Renal cortex interstitium (tissue), 15 donors: ENCODE measurements at places on chromosomes 11 and 22. TPM values are rescaled to one million over a fixed set of nuclear protein-coding genes. Genes with fewer than 3 reads are reported as not detected.
A peak's percentile ranks its signal among the peaks of the same experiment; 100 is the strongest.

Gene PAX6
- not detected for polyA plus RNA-seq

Gene IGF2
- polyA plus RNA-seq: 1,039 TPM

Gene HSPB2
- polyA plus RNA-seq: 1.5 TPM

Gene ACRV1
- polyA plus RNA-seq: 0.74 TPM

Gene OR52N4
- not detected for polyA plus RNA-seq

Gene KDELR3
- polyA plus RNA-seq: 9.3 TPM

DNA sequence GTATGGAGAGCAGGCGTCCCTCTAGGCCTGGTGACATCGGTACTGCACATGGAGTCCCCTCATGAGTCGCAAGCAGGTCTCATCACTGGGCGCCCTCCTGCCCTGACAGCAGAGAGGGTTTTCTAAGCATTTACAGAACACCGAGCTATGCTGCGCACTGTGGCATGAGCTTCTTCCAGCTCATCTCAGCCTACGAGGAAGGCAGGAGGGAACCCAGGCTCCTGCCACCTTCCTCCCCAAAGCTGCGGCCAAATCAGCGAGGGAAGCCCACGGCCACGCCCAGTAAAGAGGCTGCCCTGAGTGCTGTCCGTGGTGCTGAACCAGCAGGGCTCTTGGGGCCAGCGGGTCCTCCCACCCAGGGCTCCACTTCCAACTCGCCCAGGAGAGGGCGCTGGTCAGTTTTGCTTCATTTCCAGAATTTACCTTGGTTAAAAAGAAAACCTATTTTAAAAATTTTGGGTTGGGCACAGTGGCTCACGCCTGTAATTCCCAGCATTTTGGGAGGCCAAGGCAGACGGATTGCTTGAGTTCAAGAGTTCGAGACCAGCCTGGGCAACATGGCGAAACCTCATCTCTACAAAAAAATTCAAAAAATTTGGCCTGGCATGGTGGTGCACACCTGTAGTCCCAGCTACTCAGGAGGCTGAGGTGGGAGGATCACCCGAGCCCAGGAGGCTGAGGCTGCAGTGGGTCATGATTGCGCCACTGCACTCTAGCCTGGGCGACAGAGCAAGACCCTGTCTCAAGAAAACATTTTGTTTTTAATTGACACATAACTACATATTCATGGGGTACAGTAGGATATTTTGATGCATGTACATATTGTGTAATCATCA, 34.2 kb downstream of the PHF21B start:
- peak; percentile 89 for DNase-seq

- peak; percentile 56 for DNase-seq
Observed at GRCh38 chr11:15327786-15328231, 213.1 kb downstream of the INSC start.

- DNase-seq: no peak
Observed at GRCh38 chr22:20024650-20025397, 3.9 kb downstream of the TANGO2 start.

GRCh38 chr11:103800406-103801114, 235.9 kb upstream of the DDI1 start:
- no peak for DNase-seq

- no peak for DNase-seq
Observed at GRCh38 chr22:32619614-32620426, 145.2 kb downstream of the FBXO7 start.

GRCh38 chr11:108568195-108568858, 25.2 kb downstream of the EXPH5 start:
- no peak for DNase-seq

DNA sequence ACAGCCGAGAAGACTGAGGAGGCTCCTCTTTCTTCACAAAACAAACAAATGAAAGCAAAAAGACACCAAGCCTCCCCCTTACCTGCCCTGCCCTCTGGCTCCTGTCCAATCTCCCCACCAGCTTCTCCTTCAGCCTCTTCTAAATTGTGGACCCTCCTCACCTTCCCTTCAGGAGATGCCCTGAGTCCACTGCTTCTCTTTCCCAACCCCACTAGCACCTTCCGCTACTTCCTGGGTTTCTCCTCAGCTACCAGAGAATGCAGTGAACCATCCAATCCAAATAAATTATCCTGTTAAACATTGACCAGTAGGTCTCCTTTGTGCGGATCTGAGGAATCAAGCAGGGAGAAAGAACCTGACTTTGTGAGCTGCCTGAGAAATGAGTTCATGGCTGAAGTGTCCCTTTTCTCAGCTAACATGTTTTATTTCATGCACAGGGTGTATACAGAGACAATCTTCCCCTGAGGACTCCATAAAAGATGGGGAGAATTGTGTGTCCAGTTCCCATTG, 63.2 kb upstream of the VPREB1 start:
- DNase-seq: peak; percentile 85

DNA sequence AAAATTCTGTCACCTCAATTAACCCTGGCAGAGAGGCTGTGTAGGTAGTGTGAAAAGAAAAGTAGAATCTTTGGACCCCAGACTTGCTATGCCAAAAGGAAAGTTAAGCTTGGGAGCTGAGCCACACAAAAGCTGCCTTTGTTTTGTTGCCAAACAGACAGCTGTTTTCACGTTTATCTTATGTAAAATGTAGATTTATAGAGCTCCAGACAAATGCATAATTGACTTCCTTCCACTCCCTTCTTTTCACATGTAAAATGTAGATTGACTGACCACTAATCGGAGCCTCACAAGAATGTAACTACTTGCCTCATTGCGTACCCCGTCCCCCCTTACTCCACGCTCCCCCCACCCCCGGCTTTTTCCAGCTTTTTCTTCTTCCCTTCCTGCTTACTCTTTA, 2302.2 kb upstream of the RAG2 start:
- peak; percentile 26 for DNase-seq

GRCh38 chr22:20388200-20388599, 5.8 kb upstream of the ZNF74 start:
- DNase-seq: no peak

DNA sequence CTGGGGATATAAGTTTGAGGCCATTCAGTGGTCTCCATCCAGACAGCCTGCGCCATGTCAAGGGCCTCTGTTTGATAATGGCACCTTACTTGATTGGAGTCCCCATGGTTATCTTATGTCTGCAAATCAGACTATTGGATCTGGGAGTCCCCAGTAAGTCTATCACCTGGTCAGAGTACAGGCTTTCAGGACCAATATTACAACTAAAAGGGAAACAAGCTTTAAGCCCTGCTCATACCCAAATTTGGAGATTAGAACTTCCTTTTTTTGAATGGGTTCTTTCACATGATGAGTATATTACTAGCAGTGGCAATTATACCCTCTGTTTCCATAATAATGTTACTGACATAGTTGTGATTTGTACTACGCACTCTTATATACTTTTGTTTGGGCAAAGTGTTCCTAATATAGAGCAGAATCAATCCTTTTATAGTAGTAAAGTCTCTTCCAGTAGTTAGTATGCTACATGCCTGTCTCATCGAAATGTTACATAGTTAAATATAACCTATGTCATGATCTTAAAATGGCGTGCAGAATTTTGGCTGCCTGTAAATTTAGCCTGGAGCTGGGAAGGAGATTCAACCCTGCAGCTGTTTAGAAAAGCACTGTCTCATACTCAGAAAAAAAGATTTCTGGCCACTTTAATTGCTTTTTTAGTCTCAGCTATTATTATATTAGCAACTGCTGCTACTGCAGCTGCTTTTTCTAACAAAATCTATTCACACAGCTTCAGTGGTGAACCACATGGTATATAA, 4.9 kb downstream of the MS4A15 start:
- no peak for DNase-seq

- DNase-seq: no peak
Observed at GRCh38 chr11:73330569-73331093, 22.6 kb downstream of the ARHGEF17 start.

DNA sequence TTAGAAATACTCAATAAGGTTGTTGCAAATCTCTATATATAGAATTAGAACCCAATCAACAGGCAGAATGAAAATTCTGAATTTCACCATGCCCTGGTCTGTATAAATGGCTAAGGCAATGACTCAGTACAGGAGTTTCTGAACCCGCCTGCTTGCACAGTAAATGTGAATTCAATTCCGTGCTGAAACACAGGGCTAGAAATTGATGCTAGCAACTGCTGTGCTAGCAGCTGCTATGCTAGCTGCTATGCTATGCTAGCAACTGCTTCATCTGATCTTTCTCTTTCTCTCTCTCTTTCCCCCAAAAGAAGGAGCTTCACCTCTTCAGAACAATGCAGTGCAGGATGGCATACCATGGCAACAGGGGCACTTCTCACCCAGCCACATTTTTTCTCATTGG, 9.7 kb upstream of the OR52J3 start:
- DNase-seq: no peak

- peak; percentile 72 for DNase-seq
Observed at GRCh38 chr11:76700177-76701100, 29.9 kb upstream of the LRRC32 start.

DNA sequence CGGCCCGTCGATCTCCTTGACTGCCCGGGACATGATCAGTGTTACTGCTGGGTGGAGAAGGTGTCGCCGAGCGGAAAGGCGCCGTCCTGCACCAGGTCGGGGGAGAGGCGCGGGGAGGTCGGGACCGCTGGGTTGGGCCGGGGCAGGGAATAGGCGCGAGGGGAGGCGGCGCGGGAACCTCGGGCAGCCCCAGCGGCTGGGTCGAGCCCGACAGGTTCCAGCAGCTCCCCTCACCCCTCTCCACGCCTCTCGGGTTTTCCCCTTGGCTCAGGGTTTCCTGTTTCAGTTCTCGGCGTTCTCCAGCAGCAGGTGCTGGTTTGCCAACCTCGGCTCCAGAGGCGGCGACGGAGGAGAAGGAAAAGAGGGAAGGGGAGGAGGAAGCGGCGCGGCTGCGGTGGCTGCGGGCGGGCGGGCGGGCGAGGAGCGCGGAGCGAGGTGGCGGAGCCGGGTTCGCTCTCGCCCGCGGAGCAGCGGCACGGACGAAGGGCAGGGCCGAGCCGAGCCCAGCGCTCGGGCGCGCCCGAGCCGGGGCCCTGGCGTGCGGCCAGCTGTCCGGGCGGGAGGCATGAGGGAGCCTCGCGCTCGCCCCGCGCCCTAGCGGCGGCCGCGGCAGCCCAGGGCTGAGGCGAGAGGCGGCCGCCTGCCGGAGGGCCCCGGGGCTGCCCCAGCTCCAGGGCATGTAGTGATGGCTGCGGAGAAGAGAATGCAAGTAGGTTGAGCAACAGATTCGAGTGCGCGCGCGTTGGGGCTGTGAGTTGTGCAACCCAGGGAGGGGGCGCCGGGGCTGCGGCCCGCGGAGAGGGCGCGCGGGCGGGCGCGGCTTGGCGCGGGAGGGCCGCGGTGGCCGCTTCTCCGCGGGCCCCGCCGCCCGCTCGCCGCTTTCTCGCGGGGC, at the start of gene ZC3H12C:
TSS of gene ZC3H12C (plus strand) at position 878 of the 892 bp plus-strand sequence. CDS start 20 bp downstream, outside the sequence.
- peak; percentile 78 for DNase-seq

DNA sequence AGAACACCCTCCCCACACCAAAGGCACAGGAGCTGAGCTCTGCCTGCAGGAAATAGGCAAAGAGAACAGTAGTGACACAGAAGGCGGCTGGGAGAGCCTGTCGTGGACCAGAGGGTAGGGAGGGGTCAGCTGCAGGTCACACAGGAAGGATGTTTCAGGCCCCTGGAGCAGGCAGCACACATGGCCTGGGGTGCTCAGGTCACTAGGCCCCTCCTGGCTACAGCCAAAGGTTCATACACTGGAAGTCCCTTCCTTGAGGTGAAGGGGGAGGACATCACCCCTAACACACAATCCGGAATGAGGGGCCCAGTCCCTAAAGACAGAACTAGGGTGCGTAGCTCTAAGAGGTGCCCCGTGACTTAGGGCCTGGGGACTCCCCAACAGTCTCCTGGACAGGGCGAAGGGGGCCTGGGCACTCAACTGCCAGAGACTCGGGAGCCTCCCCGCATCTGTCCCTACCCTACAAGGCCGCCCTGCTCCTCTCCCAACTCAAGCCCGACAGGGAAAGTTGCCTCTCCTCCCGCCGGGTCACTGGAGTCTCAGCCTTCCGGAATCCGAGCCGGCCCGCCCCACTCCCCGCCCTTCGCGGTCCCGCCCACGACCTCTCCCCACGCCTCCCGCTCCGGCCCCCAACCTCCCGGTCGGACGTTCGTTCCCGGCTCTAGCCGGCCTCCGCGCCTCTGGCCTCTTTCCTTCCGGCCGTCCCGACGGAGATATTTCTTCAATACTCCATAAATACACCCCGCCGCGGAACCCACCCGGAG, at the start of gene CYB5R2:
TSS of gene CYB5R2 (minus strand) at position 541 of the 764 bp plus-strand sequence. CDS start 675 bp downstream, outside the sequence.
- DNase-seq: peak; percentile 55

- DNase-seq: no peak
Observed at GRCh38 chr11:107359701-107360100, 97.9 kb downstream of the CWF19L2 start.

GRCh38 chr11:75677275-75677674, 8.4 kb upstream of the MAP6 start:
- no peak for DNase-seq

DNA sequence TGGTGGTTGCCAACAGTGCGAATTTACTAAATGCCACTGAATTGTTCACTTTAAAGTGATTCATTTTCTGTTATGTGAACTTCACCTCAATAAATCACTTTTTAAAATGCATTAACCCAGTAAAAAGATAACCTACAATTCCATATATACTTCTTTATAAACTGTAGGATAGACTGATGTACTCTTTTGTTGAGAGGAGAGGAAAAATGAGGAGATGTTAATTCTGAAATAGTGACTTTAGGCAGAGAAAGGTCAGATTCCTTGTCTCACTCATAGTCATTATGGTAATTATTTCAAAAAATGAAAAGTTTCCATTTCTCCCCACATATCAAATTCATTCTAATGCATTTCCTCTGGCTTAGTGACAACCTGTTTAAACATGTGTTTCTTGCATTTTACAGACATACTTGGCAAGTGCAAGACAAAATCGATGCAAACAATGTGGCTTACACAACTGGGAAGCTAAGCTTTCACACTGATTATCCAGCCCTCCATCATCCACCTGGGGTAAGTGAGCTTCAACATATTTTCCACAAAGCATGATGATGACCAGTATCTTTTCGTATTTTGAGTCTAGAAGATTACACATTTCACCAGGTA, 74.5 kb downstream of the BBOX1 start:
- no peak for DNase-seq

GRCh38 chr22:46183733-46184132, 33.4 kb downstream of the PPARA start:
- DNase-seq: no peak

DNA sequence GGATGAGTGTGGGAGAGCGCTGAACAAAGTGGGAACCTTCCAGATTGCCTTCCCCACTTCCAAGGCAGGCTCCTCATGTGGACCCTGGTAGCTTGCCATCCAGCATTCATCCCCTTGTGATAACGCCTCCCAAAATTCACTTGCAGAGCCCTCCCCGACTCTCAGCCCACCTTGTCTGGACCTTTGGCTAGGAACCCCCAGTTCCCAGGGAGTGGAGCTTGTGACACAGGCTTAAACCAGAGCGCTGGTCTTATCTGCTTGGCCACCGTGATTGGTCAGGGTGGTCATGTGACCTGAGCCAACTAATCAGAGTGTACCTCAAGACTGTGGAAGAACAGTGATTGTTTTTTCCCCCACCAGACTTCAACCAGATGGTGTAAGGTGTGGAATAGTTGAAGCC, 9.6 kb upstream of the SLC35C1 start:
- no peak for DNase-seq

DNA sequence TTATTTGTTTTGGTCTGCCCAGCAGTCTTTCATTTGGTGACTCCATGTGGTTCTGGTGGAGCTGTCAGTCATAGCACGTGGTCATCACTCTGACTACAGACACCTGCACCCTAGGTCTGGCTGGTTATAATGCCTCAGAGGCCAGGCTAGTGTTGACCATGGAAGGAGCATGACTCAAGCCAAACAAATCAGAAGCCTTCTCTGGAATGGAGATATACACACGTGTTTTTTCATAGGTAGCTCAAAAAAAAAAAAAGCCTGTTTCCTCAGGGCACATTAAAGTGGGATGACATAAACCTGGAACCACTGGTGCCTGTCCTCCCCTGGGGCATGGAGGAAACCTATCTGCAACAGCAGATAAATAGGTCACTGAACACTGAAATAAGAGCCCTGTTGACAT, 8.1 kb upstream of the PLAAT3 start:
- no peak for DNase-seq
